ENCODE measurements at places on chromosomes 5 and 9.

DNA sequence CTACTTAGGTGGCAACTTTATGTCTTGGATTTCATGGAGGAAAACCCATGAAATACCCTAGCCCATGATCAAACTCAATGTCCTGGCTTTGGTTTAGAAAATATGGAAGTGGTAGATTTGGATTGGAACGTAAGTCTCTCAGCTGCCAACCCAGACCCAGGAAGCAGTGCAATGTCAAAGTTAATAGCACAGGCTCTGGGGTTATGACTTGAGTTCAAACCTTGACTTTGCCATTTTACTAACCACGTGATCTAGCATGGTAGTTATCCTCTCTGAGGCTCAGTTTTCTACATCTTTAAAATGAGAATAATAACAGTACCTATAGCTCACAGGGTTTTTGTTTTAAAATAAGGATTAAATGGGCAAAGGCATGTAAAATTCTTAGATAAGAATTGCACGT, 13.8 kb downstream of the FYB1 start:
- H3K36me3 ChIP-seq: no peaks in the 10 kb centered on the region
- DNase-seq: no peak
- H3K4me3 ChIP-seq: no peak overlapping the region
- H3K4me1 ChIP-seq: no peaks in the 10 kb centered on the region

- H3K4me1 ChIP-seq: no peaks in the 10 kb centered on the region
- no peak overlapping the region for H3K27ac ChIP-seq
- no peaks in the 10 kb centered on the region for H3K36me3 ChIP-seq
- H3K4me3 ChIP-seq: no peak overlapping the region
- DNase-seq: no peak
- no peaks in the 10 kb centered on the region for H3K27me3 ChIP-seq
These were observed 112.9 kb downstream of the KIAA0825 start for GRCh38 chr5:94505327-94506068.

DNA sequence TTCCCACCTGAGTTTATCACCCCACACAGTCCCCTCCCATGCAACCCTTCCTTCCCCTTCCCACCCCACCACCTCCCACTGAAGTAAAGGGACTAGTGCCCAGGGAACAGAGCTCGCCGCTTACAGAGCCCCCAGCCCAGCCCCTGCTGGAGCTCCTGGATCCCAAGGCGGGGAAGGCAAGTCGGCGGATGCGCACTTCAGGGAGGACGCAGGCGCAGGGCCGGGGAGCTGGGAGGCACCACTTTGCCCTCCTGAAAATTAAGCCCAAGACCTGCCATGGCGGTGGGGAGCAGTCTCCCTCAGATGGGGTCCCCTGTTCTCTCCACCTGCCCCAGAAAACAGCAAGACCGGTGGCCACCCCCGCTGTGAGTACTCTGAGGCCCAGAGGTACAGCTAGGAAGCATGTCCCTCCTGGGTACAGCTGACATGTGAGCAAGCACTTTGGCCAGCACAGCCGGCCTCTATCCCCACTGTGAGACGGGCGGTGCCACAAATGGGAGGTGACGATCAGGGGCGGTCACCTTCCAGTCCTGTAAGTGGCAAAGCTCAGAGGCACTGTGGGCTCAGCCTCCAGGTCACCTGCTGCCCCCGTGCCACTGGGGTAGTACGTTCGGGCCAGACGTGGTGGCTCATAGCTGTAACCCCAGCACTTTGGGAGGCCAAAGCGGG, 45.9 kb downstream of the COL23A1 start:
- no peaks in the 10 kb centered on the region for H3K27me3 ChIP-seq
- no peak overlapping the region for H3K4me3 ChIP-seq
- H3K4me1 ChIP-seq: peaks cover 66% of the 10 kb centered on the region
- no peak for DNase-seq

GRCh38 chr5:51227963-51228470, 155.2 kb upstream of the ISL1 start:
- H3K4me3 ChIP-seq: no peak overlapping the region
- no peak for DNase-seq
- H3K36me3 ChIP-seq: no peaks in the 10 kb centered on the region
- no peaks in the 10 kb centered on the region for H3K27me3 ChIP-seq
- H3K27ac ChIP-seq: no peak overlapping the region
- H3K4me1 ChIP-seq: peaks cover 17% of the 10 kb centered on the region

DNA sequence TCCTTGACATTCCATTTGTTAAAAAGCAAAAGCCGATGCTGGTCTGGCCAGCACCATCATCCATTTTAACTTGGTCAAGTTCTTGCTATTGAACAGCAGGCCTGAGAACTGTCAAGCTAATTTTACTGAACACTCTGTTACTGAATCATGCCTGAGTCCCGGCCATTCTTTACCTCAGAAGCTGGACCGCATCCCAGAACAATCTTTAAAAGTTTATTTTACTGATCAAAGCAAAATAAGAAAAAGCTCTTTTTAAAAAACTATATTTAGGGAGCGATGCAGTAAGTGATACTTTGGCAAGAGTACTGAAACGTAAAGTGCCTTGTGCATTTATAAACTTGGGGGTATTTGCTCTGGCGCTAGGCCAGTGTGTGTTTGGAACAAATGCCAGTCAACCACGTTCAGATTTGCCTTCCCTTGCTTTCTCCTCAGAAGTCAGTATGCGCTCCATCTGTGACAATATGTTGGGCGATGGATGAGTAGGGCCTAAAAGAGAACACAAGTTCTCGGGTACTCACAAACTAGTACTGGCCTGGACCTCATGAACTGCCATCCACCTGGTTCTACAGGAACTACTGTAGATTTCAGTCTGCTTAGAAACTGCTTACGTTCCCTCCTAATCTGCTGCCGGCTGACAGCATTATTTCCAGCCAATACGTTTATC, 161.9 kb downstream of the MAPKAP1 start:
- H3K27me3 ChIP-seq: no peaks in the 10 kb centered on the region
- peak; percentile 68 for DNase-seq
- no peaks in the 10 kb centered on the region for H3K36me3 ChIP-seq
- H3K4me3 ChIP-seq: no peak overlapping the region
- H3K27ac ChIP-seq: peak overlapping the region; percentile 63
- H3K4me1 ChIP-seq: peaks cover 86% of the 10 kb centered on the region

DNA sequence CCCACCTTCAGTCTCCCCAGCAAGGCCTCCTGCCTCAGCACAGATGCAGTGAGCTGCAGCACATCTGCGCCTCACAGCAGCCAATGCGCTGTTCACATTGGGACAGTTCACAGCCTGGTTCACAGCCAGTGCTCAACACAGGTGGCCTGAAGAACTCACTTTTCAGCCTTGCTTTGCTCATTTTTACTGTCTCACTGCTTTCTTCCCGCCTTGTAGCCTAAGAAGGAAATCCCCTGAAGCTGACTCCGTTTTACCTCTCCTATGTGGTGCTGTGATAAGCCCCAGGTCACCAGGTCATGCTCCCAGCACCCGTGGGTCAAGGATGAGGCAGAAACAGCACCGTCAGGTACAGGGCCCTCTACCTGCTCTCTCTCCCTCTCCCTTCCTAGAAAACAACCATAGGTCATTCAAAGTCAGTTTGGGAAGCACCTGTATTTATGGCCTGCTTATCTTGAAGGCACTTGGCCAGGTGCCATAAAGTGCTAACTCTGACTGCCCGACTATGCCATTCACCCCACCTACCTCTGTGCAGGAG, 1.1 kb downstream of the GCNT4 start:
- DNase-seq: no peak
- no peaks in the 10 kb centered on the region for H3K36me3 ChIP-seq

DNA sequence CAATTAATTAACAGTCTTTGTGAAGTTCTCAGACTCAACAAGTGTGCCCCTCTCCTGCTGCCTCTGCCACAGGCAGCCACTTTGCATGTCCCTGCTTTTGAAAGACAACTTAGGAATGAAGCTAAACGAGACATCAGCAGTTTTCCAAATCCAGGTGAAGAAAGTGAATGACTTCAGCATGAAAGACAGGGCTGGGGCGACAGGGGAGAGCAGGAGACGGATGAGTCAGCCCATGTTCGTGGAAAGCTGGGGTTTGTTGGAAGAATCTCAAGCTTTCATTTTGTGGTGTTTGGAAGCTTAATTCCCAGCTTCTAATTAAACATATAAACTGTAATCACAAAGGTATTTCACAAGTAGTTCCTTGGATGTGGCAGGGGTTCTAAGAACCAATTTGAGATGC, 207.8 kb upstream of the MAP3K1 start:
- no peaks in the 10 kb centered on the region for H3K27me3 ChIP-seq
- peaks cover 24% of the 10 kb centered on the region for H3K4me1 ChIP-seq
- DNase-seq: no peak

GRCh38 chr9:127507751-127508648, 56.7 kb downstream of the LRSAM1 start:
- no peak overlapping the region for H3K27ac ChIP-seq
- H3K27me3 ChIP-seq: no peaks in the 10 kb centered on the region
- H3K4me1 ChIP-seq: no peaks in the 10 kb centered on the region
- H3K36me3 ChIP-seq: peaks cover 63% of the 10 kb centered on the region
- no peak for DNase-seq

GRCh38 chr5:173532689-173533250, 83.7 kb downstream of the BOD1 start:
- no peak for DNase-seq
- H3K27ac ChIP-seq: no peak overlapping the region
- no peak overlapping the region for H3K4me3 ChIP-seq
- H3K4me1 ChIP-seq: no peaks in the 10 kb centered on the region
- H3K27me3 ChIP-seq: no peaks in the 10 kb centered on the region
- no peaks in the 10 kb centered on the region for H3K36me3 ChIP-seq

DNA sequence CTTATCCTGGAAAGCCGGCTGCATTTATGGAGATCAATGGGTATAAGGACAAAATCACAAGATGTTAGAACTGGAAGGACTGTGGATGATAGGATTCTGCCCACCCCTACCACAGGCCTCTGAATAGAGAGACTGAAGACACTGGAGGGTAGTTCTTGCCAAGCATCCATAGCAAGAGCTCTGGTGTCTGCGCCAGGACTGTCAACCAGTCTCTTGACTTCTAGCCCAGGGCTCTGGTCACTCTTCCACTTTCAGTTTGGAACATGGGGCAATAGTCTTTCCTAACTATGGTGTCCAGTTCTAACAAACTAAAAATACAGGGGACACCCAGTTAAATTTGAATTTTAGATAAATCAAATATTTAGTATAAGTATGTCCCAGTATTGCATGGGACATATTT, 23.4 kb downstream of the LARP1 start:
- no peak overlapping the region for H3K4me3 ChIP-seq
- H3K27ac ChIP-seq: no peak overlapping the region
- peaks cover 87% of the 10 kb centered on the region for H3K4me1 ChIP-seq

DNA sequence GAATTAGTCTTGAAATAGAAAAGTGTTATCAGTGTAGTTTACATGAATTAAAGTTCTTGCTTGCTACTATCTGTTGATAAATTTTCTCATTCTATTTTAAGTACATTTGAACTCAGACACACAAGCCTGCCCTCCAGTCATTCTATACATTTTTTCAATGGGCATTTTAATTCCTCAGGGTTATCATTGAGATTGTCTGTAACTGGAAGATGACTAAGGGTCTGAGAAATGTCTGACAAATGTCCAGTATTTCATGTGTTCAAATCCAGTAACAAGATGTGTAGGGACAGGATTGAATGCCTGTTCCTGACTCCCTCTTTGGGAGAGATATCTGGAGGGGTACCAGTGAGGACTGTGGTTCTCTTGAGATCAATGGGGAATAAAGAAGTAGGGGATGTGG, 223.9 kb upstream of the ADAMTSL1 start:
- no peaks in the 10 kb centered on the region for H3K4me1 ChIP-seq
- H3K27me3 ChIP-seq: no peaks in the 10 kb centered on the region
- no peak overlapping the region for H3K27ac ChIP-seq
- no peak for DNase-seq
- no peak overlapping the region for H3K4me3 ChIP-seq

DNA sequence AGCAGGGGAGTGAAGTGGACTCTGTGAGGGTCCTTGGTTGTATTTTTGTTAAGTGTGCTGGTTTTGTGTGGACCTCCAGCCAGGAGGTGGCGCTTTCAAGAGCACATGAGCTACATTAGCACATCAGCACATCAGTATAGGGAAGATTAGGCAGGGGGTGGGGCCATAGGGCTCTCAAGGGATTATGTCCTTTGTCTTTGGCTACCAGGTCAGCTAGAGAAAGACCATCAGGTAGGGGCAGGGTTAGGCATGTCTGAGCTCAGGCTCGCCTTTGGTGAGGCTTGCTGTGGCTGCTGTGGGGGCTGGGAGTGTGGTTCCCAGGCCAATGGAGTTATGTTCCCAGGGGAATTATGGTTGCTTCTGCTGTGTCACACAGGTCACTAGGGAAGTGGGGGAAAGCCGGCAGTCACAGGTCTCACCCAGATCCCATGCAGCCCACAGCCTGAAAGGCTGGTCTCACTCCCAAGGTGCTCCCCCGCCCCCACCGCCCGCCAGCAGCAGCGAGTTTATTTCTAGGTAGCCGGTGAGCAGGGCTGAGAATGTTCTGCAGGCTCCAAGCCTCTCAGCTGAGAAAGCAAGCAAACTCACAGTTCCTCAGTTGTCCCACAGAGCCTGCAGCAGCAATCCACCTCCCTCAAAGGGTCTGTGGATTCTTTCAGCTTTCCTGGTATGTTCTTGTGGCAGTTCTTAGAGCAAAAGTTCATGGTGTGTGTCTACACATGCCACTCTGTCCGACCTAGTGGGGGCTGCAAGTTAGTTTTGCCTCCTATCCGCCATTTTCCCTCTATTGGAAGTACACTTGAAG, 13.7 kb downstream of the OR1J1 start:
- H3K36me3 ChIP-seq: no peaks in the 10 kb centered on the region
- DNase-seq: no peak
- no peak overlapping the region for H3K4me3 ChIP-seq
- no peaks in the 10 kb centered on the region for H3K27me3 ChIP-seq

GRCh38 chr5:89337-90286, 2.4 kb upstream of the PLEKHG4B start:
- no peaks in the 10 kb centered on the region for H3K36me3 ChIP-seq
- no peak for DNase-seq
- H3K4me1 ChIP-seq: peaks cover 4% of the 10 kb centered on the region
- H3K27ac ChIP-seq: no peak overlapping the region
- no peak overlapping the region for H3K4me3 ChIP-seq

Data from thyroid gland (tissue), 4 donors.